ENCODE measurements at places on chromosomes 1 and 21.

DNA sequence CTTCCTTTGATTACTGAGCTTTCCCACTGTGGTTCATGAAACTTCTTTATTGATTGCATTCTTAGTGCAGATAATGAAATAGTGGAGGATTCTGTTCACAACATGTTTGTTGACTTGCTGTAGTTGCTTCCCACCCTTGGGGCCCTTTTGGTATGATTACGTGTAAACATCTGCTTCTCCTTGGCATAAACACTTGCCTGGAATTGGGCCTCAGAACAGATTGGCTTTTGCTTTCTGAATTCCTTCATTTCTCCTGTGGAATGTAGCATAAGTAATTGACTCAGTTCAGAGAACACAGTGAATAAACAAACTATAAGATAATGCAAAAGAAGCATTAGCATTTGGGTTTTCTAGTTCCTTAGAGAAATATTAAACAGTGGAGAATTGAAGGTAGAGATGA is 59.5 kb upstream of the LAMC2 start:
- DNase-seq, result peak; percentile 48

- DNase-seq, result no peak
Measured at GRCh38 chr21:38527737-38528136, 29.5 kb upstream of the ERG start.

DNA sequence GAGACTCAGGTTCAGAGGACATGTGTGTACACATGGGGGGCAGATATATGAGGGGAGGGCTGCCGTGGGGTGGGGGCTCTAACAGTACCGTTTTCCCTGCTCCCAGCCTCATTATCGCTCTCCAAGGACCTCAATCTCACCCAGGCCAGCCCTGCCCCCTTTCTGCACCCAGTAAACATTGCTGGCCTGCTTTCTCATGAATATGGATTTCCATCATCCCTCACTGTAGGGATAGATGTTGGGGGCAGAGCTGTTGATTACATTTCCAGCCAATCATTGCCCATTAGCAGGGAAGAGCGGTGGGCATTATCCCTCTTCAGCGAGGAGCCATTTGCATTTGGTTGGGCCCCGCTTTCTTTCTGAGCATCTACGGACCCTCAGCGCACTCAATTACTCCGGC is 273.8 kb downstream of the RPS6KC1 start:
- no peak for DNase-seq

DNA sequence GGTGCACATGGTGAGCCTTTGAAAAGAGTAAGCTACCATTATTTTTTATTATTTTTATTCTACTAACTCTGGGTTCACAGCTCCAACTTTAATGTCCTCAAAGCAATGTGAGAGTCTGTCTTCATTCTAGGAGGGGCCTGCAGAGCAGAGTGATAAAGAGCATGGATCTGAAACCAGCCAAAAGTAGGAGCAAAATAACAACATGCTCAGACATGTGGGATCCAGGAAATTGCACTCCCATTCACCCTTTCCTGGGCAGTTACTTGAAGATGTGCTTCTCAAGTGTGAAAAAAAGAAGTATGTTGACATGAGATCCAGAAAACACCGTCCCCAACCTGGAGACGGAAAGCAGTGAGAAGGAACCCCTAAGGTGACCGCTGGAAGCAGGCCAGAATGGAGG is 8.7 kb upstream of the LIN28A start:
- no peak for DNase-seq

DNA sequence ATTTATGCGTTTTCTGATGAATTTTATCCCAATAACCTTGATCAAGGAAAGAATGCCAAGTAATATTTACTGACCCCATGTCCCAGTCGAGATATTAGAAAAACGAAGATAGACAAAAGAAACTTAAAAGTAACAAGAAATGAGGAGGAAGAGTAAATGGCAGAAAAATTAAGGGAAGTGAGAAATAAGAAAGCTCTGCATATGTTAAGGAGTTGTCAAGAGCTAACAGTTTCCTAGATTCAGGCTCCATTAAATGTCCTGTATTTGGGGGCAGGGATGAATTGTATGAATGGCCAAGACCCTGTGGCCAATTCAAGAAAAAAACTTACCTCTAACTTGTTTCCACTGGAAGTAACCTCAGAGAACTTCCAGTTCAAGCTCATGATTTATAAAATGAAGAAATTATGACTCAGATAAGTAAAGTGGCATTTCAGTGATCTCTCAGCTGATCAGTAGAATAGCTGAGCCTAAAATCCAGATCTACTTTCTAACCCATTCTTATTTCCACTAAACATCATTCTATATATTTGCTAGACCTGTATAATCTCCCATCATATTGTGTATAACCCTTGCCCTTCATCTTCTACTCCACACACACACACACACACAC is 73.2 kb downstream of the ZC3H11B start:
- no peak for DNase-seq

DNA sequence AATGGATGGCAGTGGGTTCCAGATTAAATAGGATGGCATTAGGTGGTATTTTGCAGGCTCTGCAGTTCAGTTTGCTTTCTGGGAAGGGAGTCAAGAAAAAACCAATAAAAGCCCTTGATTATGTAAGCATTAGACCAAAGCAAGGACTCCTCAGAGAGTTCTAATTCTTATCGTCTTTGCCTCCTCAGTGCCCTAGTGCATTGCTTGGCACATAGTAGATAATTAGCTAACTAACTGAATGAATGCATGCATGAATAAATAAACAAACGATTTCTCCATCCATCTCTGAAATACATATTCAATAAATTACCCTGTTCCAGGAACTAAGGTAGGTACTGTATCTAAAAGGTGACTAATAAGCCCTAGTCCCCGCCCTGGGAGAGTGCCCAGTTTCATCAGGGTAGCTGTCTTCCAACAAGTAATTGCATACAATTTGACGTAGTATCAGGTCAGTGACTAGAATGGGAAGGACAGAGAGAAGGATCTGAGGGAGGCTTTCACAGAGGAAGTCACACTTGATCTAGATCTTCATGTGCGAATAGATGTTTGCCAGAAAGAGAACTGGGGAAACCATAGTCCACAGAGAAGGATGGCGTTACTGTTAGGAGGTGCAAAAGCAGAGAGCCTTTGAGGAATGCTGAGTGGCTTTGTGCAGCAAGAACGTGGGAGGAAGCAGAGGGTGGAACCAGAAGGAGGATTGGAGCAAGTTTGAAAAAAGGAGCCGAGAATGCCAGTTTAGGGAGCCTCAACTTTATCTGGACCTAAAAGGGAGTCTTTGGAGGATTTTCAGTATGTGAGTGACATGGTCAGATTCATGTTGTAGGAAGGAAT is 111.4 kb downstream of the TBX19 start:
- no peak for DNase-seq

- DNase-seq, result no peak
Measured at GRCh38 chr1:160858507-160858906, 4.2 kb downstream of the CD244 start.

DNA sequence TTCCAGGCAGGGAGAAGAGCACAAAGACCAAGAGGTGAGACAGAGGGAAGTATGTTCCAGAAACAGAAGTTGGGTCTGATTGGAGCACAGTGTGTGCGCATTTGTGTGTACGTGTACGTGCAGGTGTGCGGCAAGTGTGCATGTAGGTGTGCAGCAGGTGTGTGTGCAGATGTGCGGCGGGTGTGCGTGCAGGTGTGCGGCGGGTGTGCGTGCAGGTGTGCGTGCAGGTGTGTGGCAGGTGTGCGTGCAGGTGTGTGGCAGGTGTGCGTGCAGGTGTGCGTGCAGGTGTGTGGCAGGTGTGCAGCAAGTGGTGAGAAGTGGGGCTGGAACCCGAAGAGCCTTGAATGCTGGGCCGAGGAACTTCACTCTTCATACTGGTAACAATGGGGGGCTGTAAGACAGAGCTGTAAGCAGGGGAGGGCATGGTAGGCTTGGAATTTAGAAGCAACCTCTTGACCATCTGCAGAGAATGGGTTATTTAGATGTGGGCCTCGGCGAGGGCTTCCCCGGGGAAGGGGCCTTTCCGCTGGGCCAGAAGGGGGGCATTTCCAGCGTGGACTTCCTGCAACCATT is 118.0 kb upstream of the WNT4 start:
- no peak for DNase-seq

DNA sequence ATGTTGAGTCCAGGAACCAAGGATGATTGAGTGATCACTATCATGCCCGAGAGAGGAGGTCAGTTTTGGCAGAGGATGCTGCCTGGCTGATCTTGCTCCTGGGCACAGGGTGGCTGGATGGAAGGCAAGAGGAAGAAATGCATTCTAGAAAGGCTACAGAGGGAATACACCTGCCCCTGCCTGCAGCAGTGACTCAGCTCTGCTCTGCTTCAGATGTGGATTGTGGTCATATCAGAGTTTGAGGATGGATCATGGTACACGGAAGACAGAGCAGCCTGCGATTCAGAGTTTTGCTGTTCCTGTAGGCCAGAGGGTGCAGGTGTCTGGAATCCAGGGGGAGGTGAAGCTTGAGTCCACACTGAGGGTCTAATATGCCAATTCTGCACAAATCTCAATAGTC is 37.2 kb downstream of the PCP4 start:
- DNase-seq, result no peak

DNA sequence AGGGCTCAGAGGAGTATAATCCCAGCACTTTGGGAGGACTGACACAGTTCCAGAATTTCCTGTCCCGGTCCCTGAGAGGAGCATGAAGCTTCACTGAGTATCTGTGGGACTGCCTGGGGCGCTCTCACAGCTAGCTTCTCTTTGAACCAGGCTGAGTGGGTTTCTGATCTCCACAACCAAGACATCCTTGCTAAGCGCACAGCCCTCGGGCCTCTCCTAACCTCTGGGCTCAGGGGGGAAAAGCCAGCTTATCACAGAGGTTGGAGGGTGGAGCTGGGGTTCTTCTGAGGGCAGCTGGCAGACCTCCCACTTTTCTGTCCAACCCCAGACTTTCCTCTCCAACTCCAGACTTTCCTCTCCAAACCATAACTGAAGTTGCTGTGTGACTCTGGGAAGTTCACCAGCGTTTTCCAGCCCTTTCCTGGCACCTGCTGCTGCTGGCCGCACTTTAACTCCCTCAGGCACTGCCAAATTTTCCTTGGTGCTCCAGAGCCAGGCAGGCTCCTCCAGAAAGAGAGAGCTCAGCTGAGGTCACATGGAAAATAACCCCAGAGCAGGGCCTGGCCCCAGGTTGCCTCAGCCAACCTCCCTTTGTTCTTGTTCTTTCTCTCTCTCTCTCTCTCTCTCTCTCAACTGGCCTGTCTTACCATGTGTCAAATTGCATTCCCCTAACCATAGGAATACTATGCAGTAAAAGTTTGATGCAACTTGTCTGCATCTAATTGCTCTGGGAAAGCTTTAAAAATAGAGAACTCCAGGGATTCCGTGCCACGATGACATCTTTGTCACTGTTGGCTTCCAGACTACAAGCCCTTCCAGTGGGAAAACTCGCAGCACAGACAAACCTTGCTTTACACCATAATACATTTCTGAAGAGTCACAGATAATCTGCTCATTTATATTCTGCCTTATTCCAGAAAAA is 49.5 kb downstream of the OLFML2B start:
- no peak for DNase-seq

GRCh38 chr1:62989497-62989896 is 205.6 kb downstream of the ATG4C start:
- no peak for DNase-seq

DNA sequence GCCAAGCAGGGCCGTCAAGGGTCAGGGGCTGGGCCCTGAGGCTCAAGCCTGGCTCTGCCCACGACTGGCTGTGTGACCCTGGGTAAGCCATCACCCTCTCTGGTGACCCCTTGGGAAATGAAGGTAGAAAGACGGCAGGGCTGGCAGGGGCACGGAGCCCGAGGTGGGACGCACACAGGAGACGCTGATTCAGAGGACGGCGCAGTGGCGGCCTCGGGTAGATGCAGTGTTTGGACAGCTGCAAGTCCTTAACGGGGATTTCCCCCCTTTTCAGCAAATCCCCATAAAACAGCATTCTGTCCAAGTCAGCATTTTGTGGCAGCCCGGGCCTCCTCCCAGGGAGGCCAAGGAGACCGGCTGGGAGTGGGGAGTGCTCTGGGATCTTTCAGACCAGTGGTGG is 16.7 kb downstream of the COL8A2 start:
- DNase-seq, result peak; percentile 30

DNA sequence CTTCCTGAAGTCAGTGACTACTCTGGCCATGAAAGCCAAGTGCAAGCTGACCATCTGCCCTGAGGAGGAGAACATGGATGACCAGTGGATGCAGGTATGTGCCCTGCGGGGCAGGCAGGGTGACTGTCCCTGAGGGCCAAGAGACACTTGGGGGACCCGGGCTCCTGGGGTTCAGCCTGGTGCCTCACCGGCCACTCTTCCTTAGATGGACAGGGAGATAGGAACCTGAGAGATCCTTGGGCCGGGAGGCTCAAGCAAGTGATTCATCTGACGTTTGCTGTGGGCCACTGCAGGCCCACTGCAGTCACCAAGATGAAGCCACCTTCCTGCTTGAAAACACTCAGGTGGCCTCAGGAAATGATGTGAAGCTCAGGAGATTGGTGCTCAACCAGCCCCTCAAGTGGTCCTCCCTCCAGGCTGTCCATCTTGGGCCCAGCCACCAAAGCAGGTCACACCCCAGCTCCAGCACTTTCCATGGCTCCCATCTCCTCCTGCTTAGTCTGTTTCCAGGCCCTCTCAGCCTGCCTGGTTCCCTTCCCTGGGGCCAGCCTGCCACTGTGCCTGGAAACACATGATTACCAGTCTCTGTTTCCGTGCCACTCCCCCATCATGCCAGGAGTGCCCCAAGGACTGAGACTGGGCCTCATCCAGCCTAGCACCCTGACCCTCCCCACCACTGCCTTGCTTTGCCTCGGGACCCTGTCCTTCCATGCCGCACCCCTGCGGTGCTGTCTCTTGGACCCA is 25.8 kb upstream of the PADI6 start:
- DNase-seq, result no peak

DNA sequence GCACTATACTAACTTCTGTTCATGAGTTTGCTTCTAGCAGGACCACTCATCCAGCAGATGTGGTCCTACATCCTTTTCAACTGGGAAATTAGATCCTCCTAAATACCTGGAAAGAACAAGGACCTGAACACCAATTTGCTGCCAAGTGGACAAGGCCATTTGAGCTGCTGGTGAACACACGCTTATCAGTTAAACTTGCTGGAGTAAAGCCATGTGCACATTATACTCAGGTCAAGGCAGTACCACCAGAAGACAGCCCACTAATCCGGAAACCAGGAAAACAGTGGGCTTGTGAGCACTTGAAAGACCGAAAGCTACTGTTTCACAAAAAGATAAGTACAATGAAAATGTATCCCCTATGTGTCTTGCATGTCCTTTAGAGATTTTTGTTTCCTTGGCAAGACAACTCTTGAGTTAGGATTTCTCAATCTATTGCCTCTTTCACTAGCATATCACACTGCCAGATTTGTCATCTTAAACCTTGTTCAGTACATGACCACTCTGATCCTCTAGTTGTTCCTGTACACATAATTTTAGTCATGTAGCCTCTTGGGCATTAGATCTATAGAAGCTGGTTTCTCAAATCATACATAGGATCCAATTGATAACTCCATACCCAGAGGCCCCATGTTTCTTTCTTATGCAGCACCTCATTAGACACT is 4.5 kb upstream of the REN start:
- DNase-seq, result no peak

GRCh38 chr1:19305880-19306279 is 6.1 kb downstream of the AKR7A2 start:
- no peak for DNase-seq

GRCh38 chr21:36538761-36539160 is 58.8 kb upstream of the CLDN14 start:
- no peak for DNase-seq

- no peak for DNase-seq
Measured at GRCh38 chr21:26491663-26492062, 81.4 kb downstream of the CYYR1 start.

Data from AG20443 (cell line).